ENCODE measurements at places on chromosomes 7 and 10.

- no peak for DNase-seq
Observed at GRCh38 chr7:143492799-143493739, 15.4 kb downstream of the TAS2R41 start.

DNA sequence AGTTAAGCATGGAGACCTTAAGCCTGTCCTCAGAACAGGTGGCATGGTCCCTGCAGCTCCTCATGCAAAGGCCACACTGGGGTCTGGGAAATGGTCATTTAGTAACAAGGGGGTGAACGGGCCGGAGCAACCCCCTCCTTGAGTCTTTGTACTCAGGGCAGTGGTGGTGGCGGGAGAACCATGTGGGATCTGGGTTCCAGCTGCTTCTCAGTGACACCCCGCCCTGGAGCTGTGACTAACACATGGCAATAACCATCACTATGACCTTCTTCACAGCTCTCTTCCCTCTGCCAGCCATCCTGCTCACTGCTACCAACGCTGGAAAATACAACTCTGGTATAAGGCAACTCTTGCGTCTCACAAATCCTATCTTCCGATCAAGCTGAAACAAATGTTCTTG is 203.4 kb upstream of the FRMD4A start:
- DNase-seq = no peak

GRCh38 chr10:107423903-107424302 is 259.4 kb upstream of the SORCS1 start:
- DNase-seq = no peak

DNA sequence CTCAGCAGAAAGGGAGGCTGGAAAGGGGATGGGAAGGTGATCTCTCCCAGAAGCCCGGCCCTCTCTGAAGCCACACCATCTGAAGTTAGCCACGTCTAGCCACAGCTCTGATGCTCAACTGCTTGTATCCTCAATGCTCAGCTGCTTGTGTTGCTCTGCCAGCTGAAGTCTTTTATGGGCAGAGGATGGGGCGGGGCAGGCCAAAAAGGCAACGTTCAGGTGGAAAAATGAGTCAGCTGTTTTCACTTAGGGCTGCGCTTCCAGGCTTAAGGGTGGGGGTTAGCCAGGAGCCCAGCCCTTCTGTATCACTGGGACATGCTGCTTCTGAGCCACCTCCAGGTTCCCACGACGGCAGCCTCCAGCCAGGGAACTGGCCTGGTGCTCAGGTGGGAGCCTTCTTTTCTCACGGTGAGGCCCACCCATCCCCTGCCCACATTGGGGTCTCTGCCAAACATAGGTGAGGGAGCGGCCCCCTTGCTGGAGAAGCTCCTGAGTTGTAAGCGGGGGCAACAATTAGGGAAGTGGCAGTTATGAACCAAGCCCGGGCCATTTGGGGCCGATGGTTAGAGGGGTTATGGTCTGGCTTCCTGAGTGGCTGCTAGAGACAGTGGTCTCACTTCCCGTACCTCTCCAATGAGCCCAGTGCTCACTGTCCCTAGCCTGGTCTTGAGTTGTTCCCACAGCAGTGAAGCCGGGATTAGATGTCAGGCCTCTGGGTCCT is 44.9 kb upstream of the CNPY1 start:
- DNase-seq = no peak

- no peak for DNase-seq
Observed at GRCh38 chr7:46527360-46527759, 606.3 kb upstream of the IGFBP3 start.

DNA sequence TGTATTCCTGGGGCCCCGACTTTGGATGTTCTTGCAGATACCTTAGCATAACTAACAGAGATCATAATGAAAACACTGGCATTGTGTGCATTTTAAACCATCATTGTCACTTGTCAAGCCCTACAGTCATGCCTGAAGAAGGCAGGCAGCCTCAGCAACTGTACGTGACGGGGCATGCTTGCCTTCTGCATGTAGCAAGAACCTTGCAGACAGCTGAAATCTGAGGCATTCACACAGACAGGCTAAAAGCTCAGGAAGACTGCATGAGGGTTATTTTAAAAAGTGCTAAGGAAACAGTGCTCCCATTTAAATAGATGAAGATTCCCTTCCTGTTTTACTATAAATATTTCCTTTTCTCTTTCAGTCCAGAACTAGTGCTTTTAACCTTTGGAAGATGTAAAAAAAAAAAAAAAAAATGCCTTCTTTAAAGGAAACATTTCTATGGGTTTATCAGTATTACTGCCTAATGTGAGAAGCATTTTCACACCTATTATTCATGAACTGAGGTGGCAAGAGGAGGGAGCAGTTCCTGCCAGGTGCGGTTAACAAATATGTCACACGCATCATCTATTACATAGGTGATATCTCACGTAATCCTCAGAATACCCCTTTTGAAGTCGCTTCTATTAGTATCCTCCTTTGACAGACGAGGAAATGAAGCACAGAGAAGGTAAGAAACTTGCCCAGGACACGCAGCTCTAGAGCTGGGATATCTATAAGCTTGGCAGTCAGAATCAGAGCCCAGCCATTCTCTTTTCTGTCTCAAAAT is 88.1 kb downstream of the PRKCQ start:
- no peak for DNase-seq

DNA sequence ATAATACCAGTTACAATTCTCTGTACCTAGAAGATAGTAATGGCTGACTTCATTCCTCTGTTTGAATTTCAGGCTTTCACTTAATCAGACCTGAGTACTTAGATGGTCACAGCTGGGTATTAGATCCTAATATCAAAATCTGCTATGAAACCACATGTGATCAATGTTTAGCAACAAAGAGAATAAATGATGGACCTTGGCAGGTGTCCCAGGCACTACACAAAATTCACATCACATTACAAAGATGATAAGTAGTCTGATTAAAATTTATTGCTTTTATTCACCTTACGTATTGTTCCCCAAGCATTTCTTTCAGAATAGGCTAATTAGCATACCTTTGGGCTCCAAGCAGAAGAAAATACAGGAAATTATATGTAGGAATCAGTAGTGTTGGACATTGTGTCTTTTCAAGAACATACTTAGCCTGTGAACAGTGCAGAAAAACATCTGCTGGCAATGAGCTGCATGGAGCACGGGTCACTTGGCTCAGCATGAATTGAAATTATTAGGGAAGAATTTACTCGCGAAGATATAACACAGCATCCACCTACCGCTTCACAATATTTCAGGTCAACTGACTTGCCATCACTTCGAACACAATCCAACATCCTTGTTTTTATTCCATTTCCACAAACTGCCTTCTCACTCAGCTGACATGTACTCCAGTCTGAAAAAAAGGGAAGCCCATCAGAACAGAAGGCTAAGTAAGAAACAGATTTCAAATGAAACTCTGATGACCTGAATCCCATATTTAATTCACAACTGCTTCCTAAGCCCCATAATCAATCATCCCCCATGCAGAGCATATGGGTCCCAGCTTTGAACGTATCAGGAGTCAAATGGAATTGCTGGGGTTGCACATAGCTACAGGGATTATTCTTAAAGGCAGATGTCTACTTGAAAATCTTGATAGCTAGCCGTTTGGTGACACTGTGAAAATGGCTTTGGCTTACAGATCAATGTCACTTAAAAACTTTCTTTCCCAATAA is 421.0 kb downstream of the THSD7A start:
- DNase-seq = no peak

DNA sequence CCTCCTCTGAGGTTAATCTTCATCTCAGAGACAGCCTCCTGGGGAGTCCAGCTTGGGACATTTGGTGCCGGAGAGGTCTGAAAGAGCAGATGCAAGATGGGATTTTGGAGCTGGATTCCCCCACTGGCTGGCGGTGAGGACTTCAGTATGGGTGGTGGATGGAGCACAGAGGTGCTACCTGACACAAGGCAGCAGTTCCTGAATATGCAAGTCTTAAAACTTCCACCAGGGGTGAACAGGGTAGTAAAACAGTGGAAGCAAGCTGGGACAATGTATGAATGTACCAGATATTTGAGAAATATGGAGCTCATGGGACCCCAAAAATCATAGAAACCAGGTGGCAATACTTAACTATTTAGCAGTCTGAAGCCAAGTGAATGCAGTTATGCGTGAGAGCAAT is 4.8 kb upstream of the TAF3 start:
- no peak for DNase-seq

DNA sequence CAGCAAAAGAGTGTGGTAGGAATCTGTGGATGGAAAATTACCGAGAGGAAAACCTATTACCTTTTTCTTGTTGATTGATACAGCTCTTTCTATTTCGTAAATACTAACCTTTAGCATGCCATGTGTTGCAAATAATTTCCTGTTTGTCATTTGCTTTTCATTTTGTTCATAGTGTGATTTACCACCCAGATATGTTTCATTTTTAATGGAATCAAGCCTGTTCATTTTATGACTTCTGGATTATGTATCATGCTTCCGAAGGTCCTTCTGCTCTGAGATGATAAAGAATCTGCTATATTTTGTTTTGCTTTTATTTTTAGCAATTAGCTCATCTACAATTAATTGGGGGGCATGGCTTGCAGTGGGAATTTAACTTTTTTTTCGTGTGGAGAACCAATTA is 46.5 kb downstream of the INPP5F start:
- DNase-seq = no peak

- DNase-seq = no peak
Observed at GRCh38 chr10:76139431-76139830, 708.0 kb downstream of the LRMDA start.

GRCh38 chr7:33744293-33745075 is 160.9 kb upstream of the BMPER start:
- DNase-seq = no peak

All from T follicular helper cell (primary cell).